ENCODE measurements at places on chromosomes 7 and 10. TPM values are rescaled to one million over a fixed set of nuclear protein-coding genes. Genes with fewer than 3 reads are reported as not detected.

- DNase-seq = no peak
Measured at GRCh38 chr10:58319599-58319998, 15.2 kb upstream of the UBE2D1 start.

- no peak for DNase-seq
Measured at GRCh38 chr10:97067716-97068391, 117.9 kb downstream of the SLIT1 start.

DNA sequence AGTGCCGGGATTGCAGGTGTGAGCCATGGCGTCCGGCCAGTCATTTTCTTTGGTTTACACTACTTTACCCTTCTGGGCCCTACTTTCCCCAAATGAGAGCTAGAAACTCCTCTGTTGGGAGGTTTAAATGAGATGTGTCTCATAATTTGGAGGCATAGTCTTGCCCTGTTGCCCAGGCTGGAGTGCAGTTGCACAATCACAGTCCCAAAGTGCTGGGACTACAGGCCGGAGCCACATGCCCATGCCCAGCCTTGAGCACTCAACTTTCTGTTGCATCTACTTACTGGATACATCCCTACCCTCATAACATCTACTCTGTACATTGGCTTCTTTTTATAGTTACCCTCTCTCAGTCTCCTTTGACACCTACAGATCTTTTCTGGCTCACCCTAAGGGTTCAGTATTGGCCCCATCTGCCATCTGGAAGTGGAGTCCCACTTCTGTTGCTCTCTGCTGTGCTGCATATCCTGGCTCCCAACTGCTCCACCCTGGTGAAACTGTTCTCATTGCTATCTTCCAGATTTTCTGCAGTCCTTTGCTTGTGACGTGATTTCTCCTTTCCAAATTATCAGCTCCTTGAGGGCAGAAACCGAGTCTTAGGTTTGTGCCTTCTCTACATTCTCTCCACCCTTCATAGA is 8.4 kb downstream of the EIF4H start:
- no peak for DNase-seq

- DNase-seq = no peak
Measured at GRCh38 chr7:50379082-50379481, 71.1 kb downstream of the FIGNL1 start.

DNA sequence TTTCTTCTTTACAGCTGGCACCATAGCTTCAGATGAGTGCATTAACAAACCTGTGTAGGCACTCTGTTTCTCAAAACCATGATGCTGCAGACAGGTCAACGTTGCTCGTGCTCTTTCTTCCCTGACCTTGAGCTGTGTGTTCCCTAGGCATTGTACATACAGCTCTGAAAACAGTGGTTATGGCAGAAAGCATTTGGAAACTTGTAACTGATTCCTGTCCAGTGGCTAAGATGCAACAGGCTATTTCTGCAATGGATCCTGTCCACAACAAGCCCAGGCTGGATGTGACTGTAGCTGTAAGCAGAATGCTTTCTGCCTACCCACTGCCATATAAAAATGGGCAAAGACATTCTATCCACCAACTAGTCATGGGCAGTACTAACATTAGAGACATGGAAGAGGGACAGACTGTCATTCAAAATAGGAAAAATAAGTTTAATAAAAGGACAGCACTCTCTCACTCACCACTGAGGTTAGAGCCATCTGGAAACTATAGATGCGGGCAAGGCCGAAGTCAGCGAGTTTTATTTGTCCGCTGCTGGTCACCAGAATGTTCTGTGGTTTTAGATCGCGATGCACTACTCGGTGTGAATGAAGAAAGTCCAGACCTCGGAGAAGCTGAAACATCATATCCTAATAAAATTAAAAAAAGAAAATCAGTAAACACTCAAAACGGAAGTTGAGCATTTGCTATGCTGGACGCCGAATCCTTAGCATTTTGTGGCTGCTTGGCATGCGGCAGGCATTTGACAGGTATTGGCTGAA is 111.0 kb downstream of the CDK6 start:
- DNase-seq = no peak

- no peak for DNase-seq
Measured at GRCh38 chr10:16822027-16822426, 4.8 kb upstream of the RSU1 start.

DNA sequence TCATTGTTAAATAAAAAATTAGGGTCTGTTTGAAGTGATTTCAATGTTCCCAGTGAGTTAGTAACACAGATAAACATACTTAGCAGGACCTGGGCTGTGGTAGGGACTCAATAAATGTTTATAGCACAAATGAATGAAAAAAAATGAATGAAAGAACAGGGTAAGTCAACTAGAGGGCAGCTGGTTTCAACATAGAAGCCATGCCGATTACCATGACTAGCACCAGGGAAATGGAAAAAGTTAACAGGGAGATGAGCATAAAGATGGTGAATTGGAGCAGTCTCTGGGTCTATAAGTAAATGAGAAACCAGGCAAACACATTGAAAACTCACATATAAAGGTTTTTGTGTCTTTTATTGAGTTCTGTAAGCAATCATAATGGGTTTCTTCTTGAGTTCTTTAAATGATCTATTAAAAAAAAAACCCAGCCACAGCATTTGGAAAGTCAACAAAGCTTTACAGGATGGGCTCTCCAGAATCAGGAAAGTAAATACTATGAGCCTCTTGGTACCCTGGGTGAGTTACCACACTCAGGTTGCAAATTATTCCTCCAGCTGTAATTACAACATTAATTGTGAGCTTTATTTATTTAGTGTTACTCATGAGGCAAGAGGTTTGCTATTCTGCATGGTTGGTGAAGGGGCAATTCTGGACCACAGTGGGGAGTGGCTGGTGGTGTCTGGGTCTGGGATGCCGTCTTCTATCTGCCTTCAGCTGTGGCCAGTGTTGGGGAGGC is 46.1 kb upstream of the MTPN start:
- DNase-seq = no peak

DNA sequence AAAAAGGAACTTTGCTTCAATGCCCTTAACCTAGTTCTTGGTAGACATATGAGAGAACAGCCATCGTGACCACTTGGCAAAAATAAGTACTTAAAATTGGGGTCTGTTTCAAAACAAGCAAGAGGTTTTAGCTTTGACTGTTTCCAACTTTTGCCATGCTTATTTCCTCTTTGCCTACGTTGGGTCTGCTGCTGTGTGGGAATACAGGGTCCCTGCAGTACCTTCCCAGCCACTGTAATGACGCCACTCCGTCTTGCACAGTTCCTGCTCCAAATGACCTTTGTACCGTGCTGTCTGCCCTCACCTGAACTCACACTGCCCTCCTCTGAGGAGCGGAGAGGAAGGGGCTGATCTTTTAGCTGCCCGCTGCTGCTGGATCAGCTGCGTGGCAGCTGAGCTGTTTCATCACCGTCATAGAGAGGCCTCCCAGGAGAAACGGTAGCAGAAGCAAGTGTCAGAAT is 133.1 kb downstream of the MAPK8 start:
- DNase-seq = peak; percentile 37

GRCh38 chr7:67564959-67565358 is 568.3 kb downstream of the TYW1 start:
- DNase-seq = peak; percentile 84

GRCh38 chr7:7201578-7202374 is 19.4 kb downstream of the C1GALT1 start:
- DNase-seq = no peak

DNA sequence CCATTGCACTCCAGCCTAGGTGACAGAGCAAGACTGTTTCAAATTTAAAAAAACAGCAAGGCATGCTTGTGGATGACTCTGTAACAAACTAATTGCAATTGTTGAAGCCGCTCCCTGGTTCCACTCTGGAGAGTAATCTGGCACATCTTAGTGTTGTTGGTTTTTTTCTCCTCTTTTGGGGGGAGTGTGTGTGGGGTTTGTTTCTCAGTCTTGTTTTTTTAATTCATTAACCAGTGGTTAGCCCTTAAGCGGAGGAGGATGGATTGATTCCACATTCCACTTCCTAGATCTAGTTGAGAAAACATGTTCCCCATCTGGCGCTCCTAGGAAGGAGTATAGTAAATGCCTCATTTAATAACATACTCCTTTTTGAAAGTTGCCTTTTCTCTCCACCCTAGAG is 8.6 kb upstream of the ZNF713 start:
- no peak for DNase-seq

GRCh38 chr10:113921561-113922370 is 67.3 kb downstream of the NHLRC2 start:
- peak; percentile 76 for DNase-seq

DNA sequence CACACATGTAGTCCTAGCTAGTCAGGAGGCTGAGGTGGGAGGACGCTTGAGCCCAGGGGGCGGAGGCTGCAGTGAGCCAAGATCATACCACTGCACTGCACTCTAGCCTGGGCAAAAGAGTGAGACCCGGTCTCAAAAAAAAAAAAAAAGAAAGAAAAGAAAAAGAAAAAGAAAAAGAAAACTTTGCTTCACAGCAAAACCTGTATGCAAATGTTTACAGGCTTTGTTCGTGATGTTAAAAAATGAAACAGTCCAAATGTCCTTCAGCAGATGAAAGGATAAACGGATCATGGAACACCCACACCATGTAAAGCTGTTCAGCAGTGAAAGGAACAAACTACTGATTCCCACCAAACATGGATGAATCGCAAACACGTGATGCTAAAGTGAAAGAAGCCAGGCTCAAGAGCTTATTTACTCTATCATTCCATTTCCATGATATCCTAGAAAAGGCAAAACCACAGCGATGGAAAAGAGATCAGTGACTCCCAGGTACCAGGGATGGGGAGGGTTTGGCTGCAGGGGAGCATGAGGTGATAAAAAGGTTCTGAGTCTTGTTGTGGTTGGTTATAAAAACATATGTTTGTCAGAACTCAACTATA is 15.1 kb downstream of the LRRC20 start:
- no peak for DNase-seq

DNA sequence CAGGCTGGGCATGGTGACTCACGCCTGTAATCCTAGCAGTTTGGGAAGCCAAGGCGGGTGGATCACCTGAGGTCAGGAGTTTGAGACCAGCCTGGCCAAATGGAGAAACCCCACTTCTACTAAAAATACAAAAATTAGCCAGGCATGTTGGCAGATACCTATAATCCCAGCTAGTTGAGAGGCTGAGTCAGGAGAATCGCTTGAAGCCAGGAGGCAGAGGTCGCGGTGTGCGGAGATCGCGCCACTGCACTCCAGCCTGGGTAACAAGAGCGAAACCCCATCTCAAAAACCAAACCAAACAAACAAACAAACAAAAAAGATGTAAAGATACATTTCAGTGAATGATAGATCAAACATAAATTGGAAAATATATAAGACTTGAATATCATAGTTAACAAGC is 105.9 kb downstream of the PLPP4 start:
- no peak for DNase-seq

- DNase-seq = no peak
Measured at GRCh38 chr10:43111921-43112607, 26.2 kb upstream of the CSGALNACT2 start.

DNA sequence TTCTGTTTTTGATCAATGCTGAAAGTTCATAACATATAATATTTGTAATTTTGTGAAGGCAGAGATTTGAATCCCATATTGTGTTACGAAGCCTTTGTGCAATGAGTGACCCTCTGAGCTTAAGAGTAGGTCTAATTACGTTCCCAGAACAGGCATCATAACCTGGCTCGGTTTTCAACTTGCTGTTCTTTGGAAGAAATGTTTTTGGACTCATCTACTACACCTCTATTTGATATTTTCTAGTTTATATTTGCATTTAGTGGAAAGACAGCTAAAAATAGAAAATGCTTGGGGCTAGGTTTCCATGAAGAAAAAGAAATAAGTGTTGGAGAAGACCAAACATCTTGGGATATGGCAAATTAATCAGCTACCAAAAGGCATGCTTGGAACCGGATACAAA is 234.8 kb downstream of the AGMO start:
- no peak for DNase-seq

DNA sequence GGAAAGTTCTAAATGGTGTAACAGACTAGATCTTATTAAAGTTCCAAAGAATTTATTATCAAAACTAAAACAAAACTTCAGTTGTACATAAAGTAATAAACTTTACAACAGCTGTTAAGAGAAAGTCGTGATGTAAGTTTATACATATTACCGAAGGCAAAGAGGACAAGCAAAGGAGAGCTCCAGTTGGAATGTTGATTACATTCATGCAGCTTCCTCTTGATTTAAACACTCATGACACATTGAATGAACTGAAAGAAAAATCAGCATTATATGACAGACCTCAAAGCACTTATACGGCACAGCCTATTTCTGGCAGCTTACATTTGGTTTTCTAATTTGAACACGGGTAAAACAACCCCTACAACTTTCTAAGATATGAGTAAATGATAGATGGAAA is 13.6 kb downstream of the SRI start:
- no peak for DNase-seq

DNA sequence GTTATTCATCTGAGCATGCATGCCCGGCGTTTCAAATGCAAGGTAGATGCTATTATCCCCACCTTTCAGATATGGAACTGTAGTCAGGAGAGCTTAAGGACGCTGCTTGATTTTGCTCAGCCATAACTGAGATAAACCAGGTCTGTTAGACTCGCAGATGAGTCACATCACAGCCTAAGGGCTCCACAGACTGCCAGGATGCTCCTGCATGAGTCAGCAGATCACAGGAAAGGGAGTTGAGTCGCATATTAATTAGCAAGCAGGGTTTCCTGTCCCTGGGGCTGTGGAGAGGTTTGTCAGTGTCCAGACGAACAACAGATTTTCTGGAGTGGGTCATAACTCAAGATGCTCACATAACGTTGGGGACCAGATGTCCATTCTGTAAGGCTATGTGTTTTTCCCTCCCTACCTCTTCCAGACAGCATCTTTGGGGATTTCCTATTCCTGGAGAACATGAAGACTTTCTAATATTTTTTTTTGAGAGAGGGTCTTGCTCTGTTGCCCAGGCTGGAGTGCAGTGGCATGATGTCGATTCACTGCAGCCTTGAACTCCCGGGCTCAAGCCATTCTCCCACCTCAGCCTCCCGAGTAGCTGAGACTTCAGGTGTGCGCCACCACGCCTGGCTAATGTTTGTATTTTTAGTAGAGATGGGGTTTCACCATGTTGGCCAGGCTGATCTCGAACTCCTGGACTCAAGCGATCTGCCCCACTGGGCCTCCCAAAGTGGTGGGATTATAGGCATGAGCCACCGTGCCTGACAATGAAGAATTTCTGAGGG is 36.7 kb downstream of the PFKFB3 start:
- no peak for DNase-seq

DNA sequence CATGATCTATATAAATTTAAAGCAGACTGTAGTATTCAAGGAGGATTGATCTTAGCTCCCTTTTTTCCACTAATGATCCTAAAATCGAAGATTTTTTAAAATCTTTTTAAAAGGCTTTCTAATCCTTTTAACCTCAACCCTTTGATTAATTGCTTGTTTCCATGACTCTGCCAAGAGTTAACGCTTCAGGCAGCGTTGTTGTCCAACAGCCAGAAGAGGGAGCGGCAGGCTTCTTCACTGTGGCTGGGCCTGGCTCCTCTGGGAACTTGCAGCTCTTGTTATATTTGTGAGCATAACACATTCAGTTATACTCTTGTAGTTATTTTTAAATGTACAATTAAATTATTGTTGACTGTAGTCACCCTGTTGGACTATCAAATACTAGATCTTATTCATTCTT is 26.3 kb downstream of the CRCP start:
- peak; percentile 93 for DNase-seq

HOXA2 gene
- 3.4 TPM for total RNA-seq

CCM2 gene
- 46.9 TPM for total RNA-seq

NPC1L1 gene
- 0.48 TPM for total RNA-seq
